Activated CD8-positive, alpha-beta memory T cell treated with anti-CD3 and anti-CD28 coated beads, Interleukin-2, amount 10 ng/mL, durations not matched to agents 7 days and 5 days (primary cell): ENCODE measurements at places on chromosomes 16 and 17. TPM values are rescaled to one million over a fixed set of nuclear protein-coding genes. Genes with fewer than 3 reads are reported as not detected.

- no peak for DNase-seq
- H3K36me3 ChIP-seq, result peaks cover 1% of the 10 kb centered on the region
- H3K4me3 ChIP-seq, result peak overlapping the region; percentile 80
- peaks cover 5% of the 10 kb centered on the region for H3K4me1 ChIP-seq
Measured at GRCh38 chr16:31487071-31487719, 4.3 kb downstream of the SLC5A2 start.

DNA sequence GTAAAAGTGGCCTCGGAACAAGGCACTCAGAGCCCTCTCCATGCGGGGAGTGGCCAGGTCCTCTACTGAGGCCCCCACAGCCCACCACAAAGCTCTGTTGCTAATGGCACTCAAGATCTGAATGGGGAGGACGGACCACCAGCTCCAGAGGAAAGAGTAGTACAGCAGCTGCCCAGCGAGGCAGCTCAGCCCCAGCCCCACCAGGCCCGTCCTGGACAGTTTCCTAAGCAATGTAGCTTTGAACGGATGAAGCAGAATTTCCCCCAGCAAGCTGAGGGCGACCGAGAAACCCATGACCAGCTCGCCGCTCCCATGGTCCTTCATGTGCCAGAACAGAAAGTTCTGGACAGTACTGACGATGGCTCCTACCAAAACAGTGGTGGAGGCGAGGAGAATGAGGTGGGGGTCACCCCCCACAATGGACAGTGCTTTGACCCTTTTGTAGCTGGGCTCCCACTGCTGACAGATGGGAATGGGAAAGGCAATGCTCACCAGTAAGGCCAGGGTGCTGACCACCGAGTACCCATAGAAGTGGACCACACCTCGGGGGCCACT is 1.5 kb downstream of the MFSD6L start:
- no peaks in the 10 kb centered on the region for H3K4me1 ChIP-seq
- no peaks in the 10 kb centered on the region for H3K36me3 ChIP-seq
- peaks cover 2% of the 10 kb centered on the region for H3K27me3 ChIP-seq
- DNase-seq, result no peak

- H3K27me3 ChIP-seq, result no peaks in the 10 kb centered on the region
- no peak for DNase-seq
- H3K36me3 ChIP-seq, result no peaks in the 10 kb centered on the region
- no peak overlapping the region for H3K4me3 ChIP-seq
- no peak overlapping the region for H3K27ac ChIP-seq
Measured at GRCh38 chr17:17034496-17035075, 7.7 kb upstream of the MPRIP start.

- no peak overlapping the region for H3K27ac ChIP-seq
- H3K4me3 ChIP-seq, result no peak overlapping the region
- no peaks in the 10 kb centered on the region for H3K4me1 ChIP-seq
- peaks cover 35% of the 10 kb centered on the region for H3K27me3 ChIP-seq
- H3K36me3 ChIP-seq, result no peaks in the 10 kb centered on the region
- DNase-seq, result no peak
Measured at GRCh38 chr17:62760059-62760944, 47.8 kb downstream of the MARCHF10 start.

GRCh38 chr16:89921702-89922476 is 1.3 kb upstream of the TUBB3 start:
- peak; percentile 72 for DNase-seq
- H3K4me3 ChIP-seq, result peak overlapping the region; percentile 74
- no peaks in the 10 kb centered on the region for H3K36me3 ChIP-seq
- H3K27me3 ChIP-seq, result peaks cover 39% of the 10 kb centered on the region
- peak overlapping the region; percentile 80 for H3K27ac ChIP-seq

Gene HS3ST3B1
- total RNA-seq, result 6.9 TPM

DNA sequence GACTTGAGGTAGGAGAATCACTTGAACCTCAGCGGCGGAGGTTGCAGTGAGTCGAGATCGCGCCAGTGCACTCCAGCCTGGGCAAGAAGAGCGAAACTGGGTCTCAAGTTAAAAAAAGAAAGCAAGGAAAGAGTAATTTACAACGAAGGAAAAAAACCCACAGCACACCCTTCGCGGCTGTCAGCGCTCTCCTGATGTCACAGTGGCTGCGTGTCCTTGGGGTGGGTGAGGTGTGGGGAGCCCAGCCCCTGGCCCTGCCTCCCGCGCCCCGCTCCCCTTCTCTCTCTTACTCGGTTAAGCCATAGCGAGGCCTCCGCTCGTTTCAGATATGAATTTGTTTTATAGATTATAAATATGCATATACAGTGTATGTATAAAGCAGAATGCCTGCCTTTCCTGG is 740 bp upstream of the JPT2 start:
- H3K4me3 ChIP-seq, result peak overlapping the region; percentile 45
- H3K4me1 ChIP-seq, result peaks cover 32% of the 10 kb centered on the region
- H3K27ac ChIP-seq, result peak overlapping the region; percentile 45
- no peak for DNase-seq
- no peaks in the 10 kb centered on the region for H3K27me3 ChIP-seq

DNA sequence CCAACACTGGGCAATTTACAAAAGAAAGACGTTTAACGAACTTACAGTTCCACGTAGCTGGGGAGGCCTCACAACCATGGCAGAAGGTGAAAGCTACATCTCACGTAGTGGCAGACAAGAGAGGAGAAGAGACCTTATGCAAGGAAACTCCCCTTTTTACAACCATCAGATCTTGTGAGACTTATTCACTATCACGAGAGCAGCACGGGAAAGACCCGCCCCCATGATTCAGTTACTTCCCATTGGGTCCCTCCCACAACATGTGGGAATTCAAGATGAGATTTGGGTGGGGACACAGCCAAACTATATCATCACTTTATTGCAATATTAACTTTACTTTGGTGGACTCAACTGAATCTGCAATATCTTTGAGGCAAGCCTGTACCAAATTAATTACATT is 11.9 kb upstream of the ENGASE start:
- peaks cover 5% of the 10 kb centered on the region for H3K4me1 ChIP-seq
- H3K36me3 ChIP-seq, result no peaks in the 10 kb centered on the region
- DNase-seq, result no peak
- no peak overlapping the region for H3K4me3 ChIP-seq
- H3K27me3 ChIP-seq, result peaks cover 10% of the 10 kb centered on the region

DNA sequence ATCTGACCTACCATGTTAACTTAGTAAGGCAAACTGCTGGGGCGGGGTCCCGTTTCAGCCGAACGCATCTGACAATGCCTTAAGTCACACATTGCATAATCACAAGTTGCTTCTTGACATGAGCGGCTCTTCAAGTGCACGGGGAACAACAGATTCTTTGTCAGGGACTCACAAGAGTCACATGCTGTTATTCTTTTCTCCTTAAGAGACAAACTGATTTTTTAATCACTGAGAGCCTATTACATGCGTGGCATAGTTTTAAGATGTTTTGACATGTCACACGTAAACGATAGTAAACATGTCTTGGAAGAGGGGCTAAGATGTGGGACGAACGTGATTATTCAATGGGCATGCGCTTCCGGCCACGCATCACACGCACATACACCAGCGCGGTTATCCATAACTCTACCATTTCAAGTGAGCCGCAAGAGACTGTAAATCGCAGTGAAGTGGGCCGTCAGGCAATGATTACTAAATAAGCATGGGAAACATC is 63.4 kb downstream of the ADCY9 start:
- H3K27ac ChIP-seq, result no peak overlapping the region
- no peak overlapping the region for H3K4me3 ChIP-seq
- no peaks in the 10 kb centered on the region for H3K36me3 ChIP-seq
- DNase-seq, result no peak
- H3K4me1 ChIP-seq, result peaks cover 2% of the 10 kb centered on the region

Gene ENO3
- 30.8 TPM for total RNA-seq

Gene NUDT7
- total RNA-seq, result 3.9 TPM
